Activated T-cell treated with anti-CD3 and anti-CD28 coated beads for 24 hours (primary cell): ENCODE measurements at places on chromosomes 4 and X.
A peak's percentile ranks its signal among the peaks of the same experiment; 100 is the strongest.

DNA sequence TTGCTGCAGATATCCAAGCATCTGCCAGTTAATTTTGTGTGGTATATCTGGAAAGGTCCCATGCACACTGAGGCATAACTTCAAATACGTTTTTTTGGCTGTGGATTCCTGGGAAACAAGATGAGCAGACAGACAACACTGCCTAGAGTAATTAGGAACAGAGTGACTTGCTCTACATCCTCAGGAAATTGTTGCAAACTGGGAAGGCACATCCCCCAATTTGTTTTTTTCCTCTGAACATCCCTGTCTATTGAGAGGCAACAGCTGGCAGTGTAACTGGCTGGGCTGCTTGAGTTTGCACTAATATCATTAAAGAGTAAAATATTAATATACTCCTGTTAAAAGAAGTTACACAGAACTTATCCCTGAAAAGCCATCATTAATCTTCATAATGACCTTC, 207.7 kb upstream of the SLIT2 start:
- no peak for DNase-seq

- no peak for DNase-seq
Measured at GRCh38 chr4:69066945-69067344, 29.3 kb upstream of the UGT2B7 start.

- no peak for DNase-seq
Measured at GRCh38 chrX:97074400-97074799, 190.7 kb downstream of the RPA4 start.

GRCh38 chr4:102387552-102388150, 42.4 kb upstream of the SLC39A8 start:
- no peak for DNase-seq

GRCh38 chrX:74520291-74520690, 94.1 kb downstream of the RLIM start:
- DNase-seq, result no peak

- no peak for DNase-seq
Measured at GRCh38 chr4:188688956-188689355, 549.7 kb downstream of the TRIML1 start.

DNA sequence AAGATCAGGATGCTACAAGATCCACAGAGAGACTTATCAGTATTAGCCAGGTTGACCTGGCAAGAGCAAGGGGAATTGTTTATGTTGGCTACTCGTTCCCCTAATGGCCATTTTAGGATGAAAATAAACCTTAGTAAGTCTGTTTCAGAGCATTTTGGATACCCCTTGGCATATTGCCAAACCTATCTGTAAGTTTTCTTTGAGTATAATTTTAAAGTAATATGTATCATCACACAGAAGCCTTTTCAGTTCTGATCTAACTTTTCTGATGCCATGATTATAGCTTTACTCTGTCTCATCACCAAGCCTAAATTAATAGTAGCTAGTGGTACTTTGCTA, 99.7 kb downstream of the TSPAN7 start:
- no peak for DNase-seq

GRCh38 chrX:119758731-119759247, 401 bp downstream of the SOWAHD start:
- no peak for DNase-seq

DNA sequence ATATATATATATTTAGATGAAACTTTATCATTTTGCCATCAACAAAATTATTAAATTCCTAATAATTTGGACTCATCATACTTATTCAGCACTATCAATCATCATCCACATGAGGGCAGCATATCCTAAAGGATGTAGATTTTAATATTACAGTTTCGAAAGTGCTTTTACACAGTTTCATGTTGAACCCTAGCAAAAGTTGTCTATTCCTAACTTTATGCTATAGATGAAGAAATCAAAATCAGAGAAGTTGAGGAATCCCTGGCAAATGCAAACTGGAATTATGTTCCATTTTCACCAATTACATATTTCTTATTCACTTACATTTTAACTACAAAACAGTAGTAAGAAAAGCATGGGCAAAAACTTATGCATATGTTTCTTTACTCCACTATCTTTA, 36.6 kb upstream of the UGT2A1 start:
- DNase-seq, result no peak

GRCh38 chr4:123750044-123750443, 353.4 kb downstream of the SPRY1 start:
- DNase-seq, result no peak

DNA sequence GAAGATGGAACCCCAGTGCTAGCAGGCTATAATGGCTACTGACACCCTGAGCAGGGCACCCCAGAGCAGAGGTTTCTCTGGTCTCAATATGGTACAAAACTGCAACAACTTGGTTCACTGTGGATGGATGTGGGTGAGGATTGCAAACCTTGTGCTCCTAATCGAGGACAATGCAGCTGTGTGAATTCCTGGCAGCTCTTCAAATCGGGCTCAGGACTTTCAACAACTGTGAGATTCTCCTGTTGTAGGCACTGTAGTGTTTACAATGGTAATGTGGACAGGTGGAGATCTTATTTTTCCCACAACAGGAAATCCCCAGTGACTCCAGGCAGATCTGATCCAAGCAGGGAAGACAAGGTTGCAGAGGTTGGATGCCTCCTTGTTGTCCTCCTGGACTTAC, 101.5 kb downstream of the RCHY1 start:
- no peak for DNase-seq

- no peak for DNase-seq
Measured at GRCh38 chr4:88746206-88746605, 48.6 kb upstream of the NAP1L5 start.

GRCh38 chrX:55697381-55697780, 20.2 kb upstream of the RRAGB start:
- DNase-seq, result no peak

GRCh38 chr4:184462724-184463123, 11.6 kb downstream of the IRF2 start:
- no peak for DNase-seq

GRCh38 chr4:38762560-38762959, 20.2 kb downstream of the TLR10 start:
- DNase-seq, result no peak

- peak; percentile 13 for DNase-seq
Measured at GRCh38 chr4:18075823-18076433, 54.4 kb upstream of the LCORL start.

GRCh38 chr4:137470806-137471205, 61.5 kb downstream of the PCDH18 start:
- DNase-seq, result no peak

DNA sequence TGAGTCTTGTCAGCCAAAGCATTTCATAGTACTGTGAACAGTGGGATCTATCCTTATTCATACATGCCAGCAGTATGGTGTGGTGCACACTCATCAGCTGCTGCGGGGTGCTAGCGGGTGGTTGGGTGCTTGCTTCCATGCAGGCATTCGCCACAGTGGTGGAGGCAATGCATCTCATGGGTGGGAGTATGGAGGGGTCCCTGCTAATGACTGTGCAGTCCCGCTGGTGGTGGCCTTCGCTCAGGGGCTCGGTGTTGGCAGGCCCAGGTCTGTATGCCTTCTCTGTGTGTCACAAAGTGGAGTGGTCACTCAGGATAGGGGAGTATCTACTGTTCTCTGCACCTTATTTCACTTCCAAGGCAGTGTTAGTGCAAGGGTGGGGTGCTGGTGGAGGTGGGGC, 122.6 kb downstream of the POU3F4 start:
- no peak for DNase-seq

- no peak for DNase-seq
Measured at GRCh38 chr4:38738940-38739803, 43.6 kb downstream of the TLR10 start.

DNA sequence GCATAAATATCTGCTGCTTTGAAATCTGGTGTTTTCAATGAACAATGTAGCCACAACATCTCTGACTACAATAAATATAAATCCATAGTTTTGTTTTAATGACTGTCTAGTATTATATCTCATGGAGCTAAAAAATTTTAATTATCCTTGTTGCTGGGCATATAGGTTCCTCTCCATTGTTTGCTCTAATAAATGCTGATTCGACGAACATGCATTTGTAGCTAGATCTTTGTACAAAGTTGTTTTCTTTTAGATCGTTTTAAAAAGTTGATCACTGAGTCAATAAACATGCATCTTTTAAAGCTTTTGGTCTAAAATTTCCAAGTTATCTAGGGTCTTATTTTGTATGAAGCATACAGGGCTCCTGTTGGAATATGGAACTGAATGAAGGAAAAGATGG, 130.5 kb upstream of the GPR101 start:
- no peak for DNase-seq

DNA sequence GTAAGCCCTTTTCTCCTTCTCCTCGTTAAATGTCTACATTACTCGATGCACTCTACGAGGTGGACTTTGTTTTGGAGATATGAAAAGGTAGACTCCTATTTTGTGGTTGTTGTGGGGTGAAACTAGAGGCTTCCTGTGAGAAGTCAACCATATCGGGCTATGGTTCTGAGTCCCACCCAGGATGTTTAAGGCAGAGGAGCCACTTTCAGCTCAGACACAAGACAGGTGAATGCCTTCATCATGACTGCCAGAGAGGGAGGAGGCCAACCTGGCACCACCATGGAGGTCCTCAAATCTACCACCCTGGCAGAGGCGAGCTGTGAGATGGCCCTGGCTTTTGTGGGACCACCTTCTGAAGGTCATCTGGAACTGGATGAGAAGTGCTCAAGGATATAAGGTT, 154.4 kb upstream of the KLF3 start:
- no peak for DNase-seq

- DNase-seq, result no peak
Measured at GRCh38 chr4:146121757-146122156, 53.8 kb upstream of the LSM6 start.

- DNase-seq, result no peak
Measured at GRCh38 chrX:97238632-97239031, 354.9 kb downstream of the RPA4 start.

DNA sequence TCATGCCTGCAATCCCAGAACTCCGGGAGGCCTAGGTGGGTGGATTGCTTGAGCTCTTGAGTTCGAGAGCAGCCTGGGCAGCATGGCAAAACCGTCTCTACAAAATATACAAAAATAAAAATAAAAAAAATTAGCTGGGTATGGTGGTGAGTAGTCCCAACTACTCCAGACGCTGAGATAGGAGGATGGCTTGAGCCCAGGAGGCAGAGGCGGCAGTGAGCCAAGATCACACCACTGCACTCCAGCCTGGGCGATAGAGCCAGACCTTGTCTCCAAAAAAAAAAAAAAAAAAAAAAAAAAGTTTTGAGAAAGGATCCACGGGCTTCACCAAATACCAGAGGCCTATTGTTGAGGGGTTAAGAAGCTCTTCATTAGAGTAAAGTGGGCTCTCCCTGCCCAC, 8.0 kb downstream of the SUPT20HL2 start:
- DNase-seq, result no peak

GRCh38 chr4:17475481-17475880, 36.4 kb downstream of the QDPR start:
- no peak for DNase-seq

DNA sequence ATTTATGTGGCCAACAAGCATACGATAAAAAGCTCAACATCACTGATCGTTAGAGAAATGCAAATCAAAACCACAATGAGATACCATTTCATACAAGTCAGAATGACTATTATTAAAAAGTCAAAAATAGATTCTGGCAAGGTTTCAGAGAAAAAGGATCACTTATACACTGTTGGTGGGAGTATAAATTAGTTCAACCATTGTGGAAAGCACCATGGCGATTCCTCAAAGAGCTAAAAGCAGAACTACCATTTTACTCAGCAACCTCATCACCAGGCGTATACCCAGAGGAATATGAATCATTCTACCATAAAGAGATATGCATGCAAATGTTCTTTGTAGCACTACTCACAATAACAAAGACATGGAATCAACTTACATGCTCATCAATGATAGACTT, 478.7 kb upstream of the GALNTL6 start:
- DNase-seq, result no peak

DNA sequence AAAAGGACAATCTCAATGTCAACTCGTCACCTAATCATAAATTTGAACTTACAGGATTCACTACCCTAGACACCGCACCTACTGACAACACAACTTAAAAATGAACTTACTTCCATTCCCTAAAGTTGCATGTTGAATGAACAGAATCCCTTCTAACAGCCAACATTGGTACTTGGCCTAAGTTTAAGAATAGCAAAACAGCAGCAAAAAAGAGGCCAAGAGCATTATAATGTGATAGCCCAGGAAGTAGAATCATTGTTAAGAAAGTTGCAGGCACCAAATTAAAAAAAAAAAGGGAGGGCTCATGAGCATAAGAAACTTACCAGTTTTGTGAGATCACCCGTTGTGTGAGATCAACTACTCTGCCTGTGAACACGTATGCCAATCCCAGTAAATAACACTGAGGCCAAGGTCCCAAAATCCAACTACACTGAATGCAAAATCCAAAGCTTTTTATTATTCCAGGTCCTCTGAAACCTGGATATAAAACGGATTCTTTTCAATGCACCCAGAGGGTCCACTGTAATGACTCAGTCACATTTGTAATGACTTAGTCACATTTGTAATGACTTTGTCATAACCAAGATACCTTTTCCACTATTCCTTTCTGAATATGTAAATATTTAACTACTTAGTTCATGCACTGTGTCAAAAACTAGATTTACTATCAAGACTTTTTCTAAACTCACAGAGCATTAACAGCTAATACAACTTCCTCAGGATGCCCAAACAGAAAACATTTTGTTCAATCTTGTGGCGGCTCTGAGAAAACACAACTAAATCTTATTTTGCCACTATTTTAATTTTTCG, 6.8 kb downstream of the HNRNPDL start:
- no peak for DNase-seq

DNA sequence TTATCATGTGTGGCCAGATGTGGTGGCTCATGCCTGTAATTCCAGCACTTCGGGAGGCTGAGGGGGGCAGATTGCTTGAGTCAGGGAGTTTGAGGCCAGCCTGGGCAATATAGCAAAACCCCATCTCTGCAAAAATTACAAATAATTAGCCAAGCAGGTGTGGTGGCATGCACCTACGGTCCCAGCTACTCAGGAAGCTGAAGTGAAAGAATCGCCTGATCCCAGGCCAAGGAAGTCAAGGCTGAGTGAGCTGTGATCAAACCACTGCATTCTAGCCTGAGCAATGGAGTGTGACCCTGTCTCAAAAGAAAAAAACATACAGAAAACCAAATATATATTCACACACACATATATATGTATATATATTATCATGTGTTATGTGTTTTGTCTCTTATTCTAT, 15.0 kb downstream of the APELA start:
- DNase-seq, result no peak

DNA sequence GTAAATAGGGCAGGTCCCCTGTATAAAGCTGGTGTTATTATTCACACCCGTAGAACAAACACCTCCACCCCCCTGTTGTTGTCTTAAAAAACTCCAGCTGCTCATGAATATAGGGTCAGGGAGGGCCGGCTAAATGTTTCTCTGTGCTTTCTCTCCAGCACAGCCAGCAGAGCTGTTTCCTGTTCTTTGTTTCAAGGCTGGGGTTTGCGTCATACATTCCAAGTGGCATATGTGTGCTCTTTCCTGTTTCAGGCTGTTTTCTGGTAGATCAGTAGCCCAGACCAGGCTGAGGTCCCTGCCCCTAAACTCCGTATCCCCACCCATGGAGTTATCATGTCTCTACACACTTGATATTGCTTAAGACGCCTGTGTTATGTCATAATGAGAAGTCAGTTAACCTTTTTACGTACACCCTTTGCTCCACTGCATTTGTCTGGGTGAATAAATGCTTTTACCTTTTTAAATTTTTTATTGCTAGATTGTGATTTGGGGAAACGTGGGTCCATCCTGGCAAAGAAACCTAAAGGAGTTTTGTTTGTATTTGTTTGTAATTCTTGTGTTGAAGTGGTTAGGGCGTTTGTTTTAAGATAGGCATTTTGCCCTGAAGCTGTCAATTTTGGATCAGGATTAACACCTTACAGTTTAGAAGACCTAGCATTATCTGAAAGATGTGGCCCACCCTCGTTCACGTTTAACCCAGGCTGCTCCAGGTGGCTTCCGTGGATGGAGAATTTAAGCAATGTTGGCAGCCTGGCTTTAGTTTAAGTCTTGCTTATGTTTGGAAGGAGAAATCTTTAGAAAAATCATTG, 3.3 kb downstream of the KLF3 start:
- peak; percentile 42 for DNase-seq
